Umbilical cord (tissue), 2 donors: ENCODE measurements at places on chromosomes 1 and 21. TPM values are rescaled to one million over a fixed set of nuclear protein-coding genes. Genes with fewer than 3 reads are reported as not detected.

FCMR gene
- total RNA-seq, result not detected

- peak; percentile 64 for DNase-seq
Observed at GRCh38 chr1:116573431-116574095, 2.7 kb upstream of the CD58 start.

DNA sequence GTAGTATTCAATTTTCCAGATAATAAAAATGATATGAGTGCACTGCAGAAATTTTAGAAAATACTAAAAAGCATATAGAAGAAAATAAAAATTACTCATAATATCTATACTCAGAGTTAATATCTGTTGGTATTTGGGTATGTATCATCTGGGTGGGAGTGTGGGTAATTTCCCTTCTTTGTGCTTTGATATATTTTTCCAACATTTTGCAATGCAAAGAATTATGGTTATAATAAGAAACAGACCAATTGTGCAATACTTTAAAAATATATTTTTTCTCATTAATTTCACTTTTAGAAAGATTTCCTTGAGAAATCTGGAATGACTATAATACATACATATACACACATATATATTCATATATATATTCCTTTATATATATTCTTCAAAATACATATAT is 665.7 kb downstream of the ADGRL2 start:
- DNase-seq, result no peak

DNA sequence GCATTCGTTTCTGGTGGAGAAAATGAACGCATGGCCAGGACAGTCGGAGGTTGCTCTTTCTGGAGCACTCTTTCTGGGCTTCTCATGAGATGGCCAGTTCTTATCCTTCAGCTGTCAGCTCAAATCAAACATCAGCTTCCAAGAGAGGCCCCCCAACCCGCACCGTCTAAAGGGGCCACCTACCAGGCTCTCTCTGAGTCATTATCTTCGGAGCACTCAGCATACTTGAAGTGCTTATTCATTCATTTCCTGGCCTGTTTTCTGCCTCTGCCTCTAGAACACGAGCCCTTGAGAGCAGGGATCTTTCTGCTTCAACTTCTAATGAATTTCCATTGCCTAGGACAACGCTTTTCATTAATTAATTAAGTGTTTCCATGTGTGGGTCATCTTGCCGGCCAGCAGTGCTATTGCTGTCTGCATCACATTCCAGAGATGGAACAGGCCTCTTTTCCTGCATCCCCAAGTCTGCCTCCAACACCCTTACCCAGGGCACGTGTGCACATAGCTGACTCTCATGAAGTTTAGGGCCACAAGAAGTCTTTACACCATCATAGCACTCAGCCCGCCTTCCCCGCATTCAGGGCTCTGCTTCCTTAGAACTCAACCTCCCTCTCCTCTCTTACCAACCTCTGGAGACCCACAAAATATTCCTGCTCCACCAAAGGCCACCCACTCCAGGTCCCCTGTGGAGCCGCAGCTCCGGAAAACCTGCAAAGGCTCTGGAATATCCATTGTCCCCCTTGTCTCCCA is 52.1 kb upstream of the LAPTM5 start:
- DNase-seq, result peak; percentile 79

DNA sequence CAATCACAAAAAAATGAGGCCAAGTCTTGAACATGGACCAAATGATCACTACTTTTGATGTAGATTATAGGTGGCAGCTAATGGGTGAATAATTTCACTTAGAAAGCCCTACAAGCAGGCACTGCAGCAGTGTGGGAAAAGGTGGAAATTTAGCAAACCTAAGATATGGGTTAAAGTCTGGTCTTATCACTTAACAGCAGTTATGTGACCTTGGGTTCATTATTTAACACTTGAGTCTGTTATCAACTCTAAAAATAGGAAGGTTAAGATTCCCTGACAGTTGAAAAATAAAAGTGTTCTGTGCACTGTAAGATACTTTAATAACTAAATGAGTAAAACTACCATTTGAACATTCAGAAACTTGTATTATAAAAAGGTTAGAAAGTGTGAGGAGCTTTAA is 47.5 kb downstream of the SSX2IP start:
- no peak for DNase-seq

GRCh38 chr1:239795304-239795703 is 296.4 kb upstream of the FMN2 start:
- DNase-seq, result no peak
